NCI-H69 (cell line): ENCODE measurements at places on chromosomes 6 and 20.
A peak's percentile ranks its signal among the peaks of the same experiment; 100 is the strongest.

DNA sequence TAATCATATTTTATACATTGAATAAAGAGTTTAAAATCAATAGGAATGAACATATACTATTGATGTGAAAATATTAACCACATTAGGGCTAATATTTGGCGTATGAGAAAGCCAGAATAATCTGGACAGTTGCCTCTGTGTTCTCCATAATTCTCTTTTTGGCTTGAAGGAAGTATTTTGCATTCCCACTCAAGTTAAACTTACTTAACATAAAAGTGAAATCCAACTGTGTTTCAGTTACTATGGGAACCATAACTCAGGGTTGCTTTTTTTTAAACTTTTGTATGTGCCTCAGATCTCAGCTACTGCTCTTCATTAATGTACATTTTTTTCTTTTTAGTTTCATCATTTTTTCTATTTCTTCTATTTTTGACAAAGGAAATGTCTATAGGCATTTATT lies 479.8 kb downstream of the NKAIN2 start:
- no peak for DNase-seq

- DNase-seq, result no peak
Observed at GRCh38 chr20:62727584-62728027, 19.0 kb downstream of the NTSR1 start.

DNA sequence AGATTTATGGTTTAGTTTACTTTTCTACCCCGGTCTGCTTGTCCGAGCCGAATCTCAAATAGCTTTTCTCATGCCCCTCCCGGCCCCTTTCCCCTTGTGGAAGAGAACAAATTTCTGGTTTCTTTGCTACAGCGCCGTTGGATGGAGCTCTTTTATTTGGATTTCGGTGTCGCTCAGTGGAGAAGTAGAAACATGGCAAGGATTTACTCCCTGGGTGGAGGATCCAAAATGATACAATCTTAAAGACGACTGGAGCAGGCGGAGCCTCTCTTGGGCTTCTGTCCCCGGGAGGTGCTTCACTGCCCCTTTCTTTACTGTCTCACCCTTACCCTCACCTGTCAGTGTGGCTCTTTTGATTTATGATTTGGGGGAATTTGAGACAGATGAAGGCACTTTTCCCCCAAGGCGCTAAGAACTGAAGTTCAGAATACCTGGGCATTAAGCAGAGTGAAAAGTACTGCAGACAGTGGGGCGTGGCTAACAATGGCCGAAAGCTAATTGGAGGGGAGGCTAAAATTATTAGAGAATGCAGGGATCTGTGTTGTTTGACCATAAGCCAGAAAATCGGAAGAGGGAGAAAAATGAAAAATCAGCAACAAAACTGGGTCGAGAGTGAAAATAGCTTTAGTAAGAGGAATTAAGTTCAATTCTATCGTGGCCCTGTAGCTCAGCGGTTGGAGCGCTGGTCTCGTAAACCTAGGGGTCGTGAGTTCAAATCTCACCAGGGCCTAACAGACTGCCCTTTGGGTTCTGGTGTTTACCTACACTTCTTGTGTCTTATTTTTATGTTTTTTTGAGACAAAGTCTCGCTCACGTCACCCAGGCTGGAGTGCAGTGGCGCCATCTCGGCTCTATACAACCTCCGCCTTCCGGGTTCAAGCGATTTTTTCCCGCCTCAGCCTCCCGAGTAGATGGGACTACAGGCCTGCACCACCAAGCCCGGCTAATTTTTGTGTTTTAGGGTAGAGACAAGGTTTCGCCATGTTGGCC lies 145.1 kb upstream of the ZNF184 start:
- peak; percentile 64 for DNase-seq

- no peak for DNase-seq
Observed at GRCh38 chr6:71262914-71263313, 25.7 kb upstream of the OGFRL1 start.

GRCh38 chr6:53062169-53062539 lies 3.0 kb upstream of the FBXO9 start:
- peak; percentile 43 for DNase-seq

DNA sequence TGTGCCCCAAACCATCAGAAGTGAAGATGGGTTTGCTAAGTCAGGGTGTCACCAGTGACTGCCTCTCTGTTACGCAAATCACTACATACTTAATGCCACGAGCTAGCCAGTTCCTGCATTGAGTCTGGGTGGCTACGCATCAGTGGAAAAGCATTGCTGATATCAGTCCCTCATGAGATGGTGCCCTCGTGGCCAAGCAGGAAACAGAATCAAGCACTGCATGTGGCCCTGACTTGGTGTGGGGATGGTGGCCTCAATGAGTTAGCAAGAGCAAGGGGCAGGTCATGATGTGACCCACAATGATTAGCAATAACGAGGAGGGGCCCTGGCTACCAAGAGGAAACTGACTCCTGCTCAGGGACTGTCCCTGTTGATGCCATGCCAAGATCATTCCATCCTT lies 51.6 kb upstream of the FNDC1 start:
- no peak for DNase-seq

DNA sequence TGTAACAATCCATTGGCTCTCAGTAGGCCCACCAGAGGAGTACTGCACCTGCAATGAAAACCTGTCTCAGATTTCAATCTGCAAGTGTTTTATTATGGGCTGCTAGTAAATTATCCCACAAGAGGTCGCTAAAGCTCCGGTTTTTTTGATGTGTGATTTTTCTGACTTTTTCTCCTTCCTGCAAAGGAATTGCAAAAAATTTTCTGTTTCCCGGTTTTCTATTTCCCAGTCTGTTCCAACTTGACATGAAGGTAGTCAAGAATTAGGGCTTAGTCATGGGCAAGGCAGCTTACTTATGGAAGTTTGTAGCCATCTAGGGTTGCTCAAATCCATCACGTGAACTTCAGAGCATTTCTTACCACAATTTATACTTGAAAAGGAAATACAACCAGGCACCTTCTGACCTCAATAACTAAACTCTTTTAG lies 38.5 kb upstream of the AHI1 start:
- DNase-seq, result peak; percentile 73

DNA sequence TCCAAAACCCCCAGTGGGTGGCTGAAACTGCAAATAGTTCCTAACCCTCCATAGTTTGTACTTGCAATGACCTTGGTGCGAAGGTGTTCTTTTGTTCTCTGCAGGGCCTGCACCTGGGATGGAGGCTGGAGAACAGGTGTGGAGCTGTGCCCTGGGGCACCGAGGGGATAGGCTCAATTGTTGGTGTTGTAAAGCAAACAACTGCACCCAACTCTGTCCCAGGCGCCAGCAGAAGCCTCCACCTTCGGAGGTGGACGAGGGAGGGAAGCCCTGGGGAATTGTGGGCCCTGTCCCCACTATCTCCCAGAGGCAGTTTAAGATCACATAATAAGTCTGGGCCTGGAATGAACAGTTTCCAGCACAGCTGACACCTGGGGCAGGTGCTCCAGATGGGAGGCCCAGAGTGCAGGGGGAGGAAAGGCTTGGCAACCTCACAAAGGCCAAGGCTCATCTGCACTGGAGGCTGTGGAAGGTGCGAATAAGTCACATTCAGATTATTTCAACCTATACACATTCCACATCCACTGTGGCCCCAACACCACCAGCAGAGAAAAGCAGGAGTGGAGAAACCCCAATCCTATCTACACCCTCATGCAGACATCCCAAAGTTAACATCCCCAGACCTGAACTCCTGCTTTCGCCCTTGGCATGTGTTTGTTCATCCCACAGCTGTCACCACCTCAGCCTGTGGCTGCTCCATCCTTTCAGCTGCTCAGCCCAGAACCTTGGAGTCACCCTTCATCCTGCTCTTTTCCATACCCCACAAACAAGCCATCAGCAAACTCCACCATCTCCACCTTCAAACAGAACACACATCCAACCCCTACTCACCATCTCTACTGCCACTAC lies 12.3 kb upstream of the CBFA2T2 start:
- DNase-seq, result peak; percentile 100

DNA sequence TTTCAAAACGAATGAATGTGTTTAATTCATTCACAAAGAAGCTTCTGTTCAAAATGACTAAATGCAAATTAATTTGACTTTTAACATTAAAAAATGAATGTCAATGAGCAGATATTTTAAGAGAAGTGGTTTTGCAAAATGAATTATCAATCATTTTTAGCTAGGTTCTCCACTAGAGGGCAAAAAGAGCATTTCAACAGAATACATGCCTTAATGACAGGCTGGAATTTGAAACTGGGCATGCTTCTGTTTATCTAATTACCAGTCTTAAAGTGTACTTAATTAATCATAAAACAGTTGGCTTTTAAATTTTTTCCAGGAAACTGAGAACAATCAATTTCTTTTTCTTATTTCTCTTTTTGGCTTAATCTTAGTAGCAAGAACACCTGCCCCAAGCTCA lies 63.8 kb upstream of the TINAG start:
- peak; percentile 50 for DNase-seq

DNA sequence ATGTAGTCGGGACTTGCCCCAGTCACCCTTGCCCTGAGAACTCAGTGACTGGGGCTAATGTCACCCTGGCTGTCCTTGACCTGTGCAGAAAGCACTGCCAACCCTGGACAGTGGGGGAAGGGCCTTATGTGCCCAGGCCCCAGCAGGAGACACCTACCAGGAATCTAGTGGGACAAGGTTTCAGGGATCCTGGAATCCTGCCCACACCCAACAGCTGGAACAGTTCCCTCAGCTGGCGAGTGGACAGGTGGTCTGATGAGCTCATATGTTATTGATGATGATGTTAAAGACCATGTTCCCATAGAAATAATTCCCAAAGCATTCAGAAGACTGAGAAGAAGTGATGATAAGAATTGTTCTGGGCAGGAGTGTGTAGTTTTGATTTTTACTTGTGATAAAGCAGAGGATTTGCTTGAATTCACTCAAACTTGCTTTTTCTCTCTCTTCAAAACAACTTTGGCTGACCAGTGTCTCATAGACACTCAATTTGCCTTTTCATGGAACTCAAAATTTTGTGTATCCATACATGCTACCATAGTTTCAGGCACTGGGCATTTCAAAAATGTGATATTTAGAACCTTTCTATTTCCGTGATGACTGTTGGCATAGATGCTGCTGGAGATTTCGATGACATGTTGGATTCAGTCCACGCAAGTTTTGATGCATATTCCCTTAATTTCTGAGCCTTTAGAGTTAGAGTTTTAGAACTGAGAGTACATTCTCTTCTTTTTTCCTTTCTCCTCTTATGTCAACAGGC lies 79.3 kb downstream of the SLC22A3 start:
- DNase-seq, result no peak

GRCh38 chr6:149181304-149181703 lies 136.2 kb upstream of the TAB2 start:
- no peak for DNase-seq

GRCh38 chr20:32527447-32528055 lies 57.6 kb downstream of the NOL4L start:
- DNase-seq, result peak; percentile 91

DNA sequence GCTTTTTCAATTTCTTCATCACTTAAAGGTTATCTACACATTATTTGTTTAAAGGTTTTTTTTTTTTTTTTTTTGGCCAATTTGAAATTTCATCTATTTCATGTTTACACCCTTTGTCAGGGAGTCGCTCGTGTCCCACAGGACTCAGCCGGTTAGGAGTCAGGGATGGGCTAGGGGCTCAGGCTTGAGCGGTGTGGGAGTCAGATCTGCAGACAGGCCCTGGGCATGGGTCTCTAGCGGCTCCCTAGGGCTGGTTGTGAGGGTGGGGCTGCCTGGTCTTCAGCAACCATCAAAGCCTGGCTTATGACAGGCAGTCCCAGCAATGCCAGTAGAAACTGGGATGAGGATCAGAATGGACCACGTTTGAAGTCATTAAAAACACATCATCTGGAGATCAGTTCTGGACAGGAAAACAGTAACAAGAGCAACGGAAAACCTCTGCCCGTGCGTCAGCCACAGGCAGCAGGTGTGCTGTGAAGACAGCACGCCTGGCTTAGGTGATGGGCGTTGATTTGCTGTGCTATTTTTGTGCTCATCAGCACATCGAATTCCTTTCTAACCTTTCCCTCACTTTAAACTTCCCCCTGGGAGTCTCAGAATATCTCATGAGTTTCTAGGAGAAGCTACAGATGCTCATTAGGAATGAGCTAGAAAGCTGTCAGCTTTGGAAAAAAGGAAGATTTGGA lies 91.3 kb upstream of the MPC1 start:
- DNase-seq, result no peak

- DNase-seq, result peak; percentile 35
Observed at GRCh38 chr6:56934876-56935275, 20.0 kb upstream of the BEND6 start.

GRCh38 chr6:38346291-38347079 lies 293.2 kb downstream of the BTBD9 start:
- no peak for DNase-seq

- DNase-seq, result no peak
Observed at GRCh38 chr6:1878330-1878729, 268.6 kb downstream of the FOXC1 start.

DNA sequence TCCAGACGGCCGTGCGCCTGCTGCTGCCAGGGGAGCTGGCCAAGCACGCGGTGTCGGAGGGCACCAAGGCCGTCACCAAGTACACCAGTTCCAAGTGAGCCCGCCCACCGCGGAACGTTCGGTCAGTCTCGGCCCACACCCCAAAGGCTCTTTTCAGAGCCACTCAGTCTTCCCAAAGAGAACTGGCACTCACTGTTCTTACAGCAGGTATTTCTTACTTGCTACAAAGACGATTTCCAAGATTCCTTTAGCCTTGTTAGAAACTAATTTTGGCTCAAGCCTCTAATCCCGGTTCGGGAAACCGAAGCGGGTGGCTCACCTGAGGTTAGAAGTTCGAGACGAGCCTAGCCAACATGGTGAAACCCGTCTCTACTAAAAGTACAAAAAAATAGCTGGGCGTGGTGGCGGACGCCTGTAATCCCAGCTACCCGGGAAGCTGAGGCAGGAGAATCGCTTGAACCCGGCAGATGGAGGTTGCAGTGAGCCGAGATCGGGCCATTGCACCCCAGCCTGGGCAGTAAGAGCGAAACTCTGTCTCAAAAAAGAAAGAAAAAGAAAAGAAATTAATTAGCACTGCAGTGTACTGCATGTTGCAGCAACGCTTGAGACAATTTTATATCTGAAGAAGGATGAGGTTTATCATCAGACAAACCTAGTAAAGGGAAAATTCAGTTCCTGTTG lies 73.1 kb downstream of the OR2B2 start:
- DNase-seq, result peak; percentile 54

DNA sequence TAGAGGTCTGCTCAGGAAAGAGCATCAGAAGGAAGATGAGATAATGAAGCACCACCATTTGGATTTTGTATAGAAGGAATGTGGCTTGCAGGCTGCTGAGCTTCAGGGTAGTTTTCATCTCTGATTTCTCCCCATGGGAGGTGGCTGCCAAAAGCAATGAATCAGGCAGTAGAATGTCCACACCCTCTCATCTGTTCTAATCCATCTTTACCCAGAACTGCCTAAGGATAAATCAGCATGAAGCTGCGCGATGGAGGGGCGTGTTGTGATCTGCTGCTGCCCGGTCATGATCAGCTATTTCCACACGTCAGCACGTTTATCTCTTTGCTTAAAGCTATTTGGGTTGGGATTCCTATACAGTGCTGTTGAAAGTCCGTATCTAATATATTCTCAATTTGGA lies 295.4 kb downstream of the FOXA2 start:
- DNase-seq, result peak; percentile 18

GRCh38 chr20:10047427-10047826 lies 12.6 kb downstream of the ANKEF1 start:
- DNase-seq, result peak; percentile 64

- no peak for DNase-seq
Observed at GRCh38 chr6:130560231-130560630, 194.4 kb downstream of the TMEM200A start.
